CD4-positive, CD25-positive, alpha-beta regulatory T cell (primary cell): ENCODE measurements at places on chromosomes 1 and 21. TPM values are rescaled to one million over a fixed set of nuclear protein-coding genes. Genes with fewer than 3 reads are reported as not detected.
A peak's percentile ranks its signal among the peaks of the same experiment; 100 is the strongest.

- no peak for DNase-seq
Measured at GRCh38 chr1:186046437-186047211, 312.4 kb downstream of the HMCN1 start.

DNA sequence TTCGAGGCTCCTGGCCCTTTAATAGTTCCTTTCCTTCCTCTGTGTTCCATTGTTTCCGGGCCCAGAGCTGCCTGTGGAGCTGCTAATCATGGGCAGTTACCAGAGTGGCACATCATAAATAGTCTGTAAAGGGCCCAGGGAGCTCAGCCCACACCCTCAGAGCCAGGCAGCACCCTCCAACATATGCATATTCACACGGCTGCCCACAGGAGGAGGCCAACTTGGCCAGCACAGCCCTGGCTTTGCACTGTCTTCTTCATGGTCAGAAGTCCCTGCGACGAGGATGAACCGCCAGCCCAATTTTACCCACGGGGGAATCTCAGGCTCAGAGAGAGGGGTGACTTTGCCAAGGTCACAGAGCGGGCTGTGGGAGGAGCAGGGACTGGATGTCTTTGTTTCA, 172.5 kb downstream of the TRABD2B start:
- DNase-seq = no peak

GRCh38 chr1:39653546-39654031, 14.1 kb upstream of the HEYL start:
- peak; percentile 71 for DNase-seq

DNA sequence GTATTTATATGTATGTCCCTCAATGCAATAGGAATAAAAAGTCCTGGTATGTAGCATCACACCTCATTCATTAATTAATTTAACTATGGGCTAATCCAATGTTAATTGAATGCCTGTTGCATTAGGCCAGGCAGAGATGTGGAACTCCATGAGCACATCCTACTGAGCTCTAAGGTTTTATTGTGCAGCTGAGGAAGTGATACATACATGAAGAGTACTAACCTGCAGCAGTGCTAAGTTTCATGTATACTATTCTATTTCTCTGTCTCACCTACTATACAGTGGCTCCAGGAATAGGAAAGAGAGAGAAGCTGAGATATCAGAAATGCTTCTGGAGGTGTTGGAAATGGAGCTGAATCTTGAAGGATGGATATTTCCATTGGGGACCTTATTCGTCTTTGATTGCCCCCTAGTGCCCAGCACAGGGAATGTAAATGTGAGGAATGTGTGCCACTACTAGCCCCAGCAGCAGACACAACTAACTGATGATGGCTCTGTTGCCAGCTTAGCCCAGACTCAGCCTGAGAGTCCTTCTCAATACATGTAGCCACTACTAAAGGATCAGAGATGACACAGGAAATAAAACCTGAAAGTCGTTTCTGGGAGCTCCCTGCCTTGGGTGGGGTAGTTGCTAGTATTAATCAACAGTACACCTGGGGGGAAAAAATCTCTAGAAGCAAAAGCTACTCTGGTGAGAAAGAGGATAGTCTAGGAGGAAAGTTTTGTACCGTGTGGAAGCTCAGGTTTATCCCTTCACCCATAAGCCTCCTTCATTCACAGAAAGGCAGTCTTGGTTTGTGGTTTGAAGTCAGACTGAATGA, 173.3 kb upstream of the FOXD3 start:
- peak; percentile 8 for DNase-seq

GRCh38 chr1:211715971-211716370, 40.5 kb upstream of the NEK2 start:
- DNase-seq = no peak

- DNase-seq = peak; percentile 69
Measured at GRCh38 chr1:21956720-21957552, 19.8 kb upstream of the HSPG2 start.

- DNase-seq = peak; percentile 29
Measured at GRCh38 chr1:226063224-226063976, 884 bp downstream of the H3-3A start.

DNA sequence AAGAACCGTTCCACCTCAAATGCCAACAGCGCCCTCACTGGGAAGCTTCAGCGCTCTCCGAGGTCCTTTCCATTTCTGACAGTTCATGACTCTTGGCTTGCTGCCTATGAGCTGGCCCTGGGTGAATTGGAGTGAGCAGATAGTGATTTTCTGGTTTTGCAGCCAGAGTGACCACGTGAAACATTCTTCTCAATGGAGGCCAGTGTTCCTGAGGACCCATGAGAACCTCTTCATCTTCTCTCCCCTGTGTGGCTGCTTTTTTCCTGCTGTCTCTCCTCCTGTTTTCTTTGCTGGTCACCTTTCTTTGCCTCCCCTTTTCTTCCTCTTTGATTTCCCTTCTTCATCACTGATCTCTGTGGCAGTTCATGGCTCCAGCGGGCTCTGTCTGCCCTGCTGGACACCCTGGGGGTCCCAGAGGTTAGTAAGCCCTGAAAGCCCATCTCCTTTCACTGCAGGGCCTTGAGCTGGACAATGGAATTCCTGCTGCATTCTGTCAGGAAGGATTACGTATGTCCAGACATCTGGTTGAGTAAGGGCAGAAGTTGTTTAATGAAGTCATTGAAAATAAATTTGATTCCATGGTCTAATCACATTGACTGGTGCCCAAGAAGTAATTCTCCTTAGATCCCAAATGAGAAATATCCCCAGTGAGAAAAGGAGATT, 29.9 kb downstream of the VASH2 start:
- no peak for DNase-seq

DNA sequence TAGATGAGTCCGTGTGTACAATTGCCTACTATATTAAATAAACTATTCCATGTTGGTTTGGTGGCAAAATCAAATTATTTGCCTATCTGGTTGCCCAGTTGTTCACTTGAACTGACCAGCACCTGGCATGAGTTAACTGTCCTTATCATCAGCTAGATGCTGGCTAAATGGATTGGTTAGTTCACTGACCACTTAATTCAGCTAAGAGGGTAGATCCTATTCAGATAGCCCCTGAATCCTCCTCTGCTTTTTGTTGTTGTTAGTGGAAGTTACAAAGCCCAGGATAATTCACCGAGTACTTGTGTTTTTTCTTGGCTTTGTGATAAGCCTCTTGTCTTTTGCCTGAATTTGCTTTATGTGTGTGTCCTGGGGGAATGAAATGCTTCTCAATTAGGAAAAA, 22.8 kb upstream of the CD53 start:
- DNase-seq = no peak

- DNase-seq = no peak
Measured at GRCh38 chr21:38205940-38206339, 50.9 kb upstream of the KCNJ15 start.

- no peak for DNase-seq
Measured at GRCh38 chr1:64039390-64039926, 164.0 kb upstream of the UBE2U start.

GRCh38 chr1:44326024-44326701, 28.9 kb downstream of the ERI3 start:
- no peak for DNase-seq

DNA sequence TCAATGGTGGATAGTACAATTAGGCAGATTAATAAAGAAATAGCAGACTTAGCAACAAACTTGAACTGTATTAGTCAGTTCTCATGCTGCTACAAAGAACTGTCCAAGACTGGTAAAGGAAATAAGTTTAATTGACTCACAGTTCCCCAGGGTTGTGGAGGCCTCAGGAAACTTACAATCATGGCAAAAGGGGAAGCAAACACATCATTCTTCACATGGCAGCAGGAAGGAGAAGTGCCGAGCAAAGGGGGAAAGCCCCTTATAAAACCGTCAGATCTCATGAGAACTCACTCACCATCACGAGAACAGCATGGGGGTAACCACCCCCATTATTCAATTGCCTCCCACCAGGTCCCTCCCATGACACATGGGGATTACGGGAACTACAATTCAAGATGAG, 27.1 kb upstream of the PDE4B start:
- DNase-seq = no peak

GRCh38 chr21:44511938-44512275, 28.1 kb downstream of the KRTAP10-1 start:
- no peak for DNase-seq

- DNase-seq = no peak
Measured at GRCh38 chr1:170853867-170854266, 81.5 kb upstream of the MROH9 start.

GRCh38 chr1:12708396-12709090, 7.4 kb upstream of the AADACL3 start:
- DNase-seq = no peak

GRCh38 chr21:42414928-42415769, 11.4 kb downstream of the UBASH3A start:
- peak; percentile 88 for DNase-seq

- peak; percentile 73 for DNase-seq
Measured at GRCh38 chr1:13699936-13700520, at the start of gene PRDM2. Gene PRDM2, plus strand, starts transcription at chr1:13700188. Its CDS starts 15,418 bp downstream, at chr1:13715606.

DNA sequence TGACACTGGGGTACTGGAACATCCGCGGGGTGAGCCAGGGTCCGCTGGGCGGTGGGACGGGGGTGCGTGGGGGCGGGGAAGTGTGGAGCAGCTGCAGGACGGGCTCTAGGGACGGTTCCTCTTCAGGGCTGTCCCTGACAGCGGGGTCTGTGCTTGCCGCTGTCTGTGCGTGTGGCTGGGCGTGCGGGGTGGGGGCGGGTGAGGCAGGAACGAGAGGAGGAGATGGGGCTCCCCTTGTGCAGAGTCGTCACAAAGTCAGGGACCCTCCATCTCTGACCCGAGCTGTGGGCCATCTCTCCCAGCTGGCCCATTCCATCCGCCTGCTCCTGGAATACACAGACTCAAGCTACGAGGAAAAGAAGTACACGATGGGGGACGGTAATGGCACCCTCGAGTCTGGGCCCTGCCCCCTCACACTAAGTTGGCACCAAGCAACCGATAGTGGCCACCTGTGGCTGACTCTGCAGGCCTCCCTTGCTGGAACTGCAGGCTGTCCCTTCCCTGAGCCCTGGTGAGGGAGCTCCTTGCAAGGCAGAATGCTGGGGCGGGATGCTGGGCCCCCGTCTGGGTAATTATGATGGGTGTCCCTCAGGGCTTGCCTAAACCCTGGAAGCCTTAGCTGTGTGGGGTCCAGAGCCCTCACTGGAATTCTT, 392 bp downstream of the GSTM2 start:
- DNase-seq = no peak

GRCh38 chr21:45105906-45106485, 31.6 kb downstream of the ADARB1 start:
- no peak for DNase-seq

GRCh38 chr1:47757226-47757975, 239.8 kb downstream of the TRABD2B start:
- DNase-seq = no peak

The BTBD8 gene
- 1.9 TPM for total RNA-seq

The OLFML3 gene
- total RNA-seq = 0.64 TPM

The IL10 gene
- 7.0 TPM for total RNA-seq

The CNIH3 gene
- total RNA-seq = 2.6 TPM

The GUCA2B gene
- total RNA-seq = not detected

The TCEANC2 gene
- total RNA-seq = 8.4 TPM

The RIMS3 gene
- 3.8 TPM for total RNA-seq

The INSRR gene
- total RNA-seq = 0.07 TPM

The PLCH2 gene
- 43.4 TPM for total RNA-seq

The ITGB2 gene
- total RNA-seq = 411 TPM
